ENCODE measurements at places on chromosomes 4 and X. TPM values are rescaled to one million over a fixed set of nuclear protein-coding genes. Genes with fewer than 3 reads are reported as not detected.

UGDH gene
- 226 TPM for total RNA-seq

UGT2A1 gene
- total RNA-seq = not detected

ARAF gene
- total RNA-seq = 10.1 TPM

PAGE2 gene
- 0.71 TPM for total RNA-seq

SCD5 gene
- 12.9 TPM for total RNA-seq

DSPP gene
- not detected for total RNA-seq

VGLL1 gene
- total RNA-seq = not detected

KIF4A gene
- total RNA-seq = 1.8 TPM

ALB gene
- total RNA-seq = 0.09 TPM

KIT gene
- 0.43 TPM for total RNA-seq

TMEM192 gene
- 3.6 TPM for total RNA-seq

MAP9 gene
- total RNA-seq = 8.7 TPM

CXCL8 gene
- total RNA-seq = 29.5 TPM

ABHD18 gene
- 5.8 TPM for total RNA-seq

COL4A6 gene
- total RNA-seq = 4.2 TPM

STARD8 gene
- total RNA-seq = 1.3 TPM

STBD1 gene
- 7.0 TPM for total RNA-seq

XPNPEP2 gene
- total RNA-seq = 1.9 TPM

RASSF6 gene
- total RNA-seq = under 0.01 TPM

UGT2B17 gene
- not detected for total RNA-seq

DCAF4L1 gene
- total RNA-seq = 0.09 TPM

FAAH2 gene
- total RNA-seq = 0.28 TPM

ASB9 gene
- total RNA-seq = 0.57 TPM

FRG2 gene
- total RNA-seq = not detected

USP17L5 gene
- total RNA-seq = not detected

GYPA gene
- not detected for total RNA-seq

ANOS1 gene
- under 0.01 TPM for total RNA-seq

TLR10 gene
- not detected for total RNA-seq

DGKK gene
- total RNA-seq = not detected

FGG gene
- total RNA-seq = 0.09 TPM

NKX3-2 gene
- not detected for total RNA-seq

TRAPPC11 gene
- total RNA-seq = 49.9 TPM

NKX6-1 gene
- not detected for total RNA-seq

PLAC8 gene
- total RNA-seq = under 0.01 TPM

ADRA2C gene
- total RNA-seq = 0.37 TPM

DDX60 gene
- 16.4 TPM for total RNA-seq

FAM236D gene
- total RNA-seq = not detected

MPP1 gene
- 30.3 TPM for total RNA-seq

All from smooth muscle cell of bladder (primary cell).